ENCODE measurements at places on chromosomes 2 and 18. TPM values are rescaled to one million over a fixed set of nuclear protein-coding genes. Genes with fewer than 3 reads are reported as not detected.

- ATAC-seq: no peak
Measured at GRCh38 chr2:85435220-85435958, 16.9 kb downstream of the SH2D6 start.

DNA sequence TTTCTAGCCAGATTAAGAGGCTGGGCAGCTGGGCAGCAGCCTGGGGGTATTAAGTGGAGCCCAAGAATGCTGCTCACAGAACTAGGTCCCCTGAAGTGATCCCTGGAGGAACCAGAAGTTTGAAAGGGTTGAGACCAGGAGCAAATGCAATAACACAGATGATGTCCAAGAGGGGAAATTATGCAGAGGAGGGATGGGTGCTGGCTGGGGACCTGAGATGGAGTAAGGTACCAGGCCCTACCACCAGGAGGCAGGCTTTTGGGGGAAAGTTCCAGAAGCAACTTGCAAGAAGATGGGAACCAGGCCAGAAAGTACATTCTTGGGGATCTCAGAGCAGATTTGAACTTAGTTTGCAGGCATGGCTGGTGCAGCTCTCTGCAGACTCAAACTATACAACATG is 175.1 kb downstream of the NCK2 start:
- no peak for ATAC-seq

GRCh38 chr2:189937691-189938090 is 124.8 kb downstream of the MSTN start:
- no peak for ATAC-seq

DNA sequence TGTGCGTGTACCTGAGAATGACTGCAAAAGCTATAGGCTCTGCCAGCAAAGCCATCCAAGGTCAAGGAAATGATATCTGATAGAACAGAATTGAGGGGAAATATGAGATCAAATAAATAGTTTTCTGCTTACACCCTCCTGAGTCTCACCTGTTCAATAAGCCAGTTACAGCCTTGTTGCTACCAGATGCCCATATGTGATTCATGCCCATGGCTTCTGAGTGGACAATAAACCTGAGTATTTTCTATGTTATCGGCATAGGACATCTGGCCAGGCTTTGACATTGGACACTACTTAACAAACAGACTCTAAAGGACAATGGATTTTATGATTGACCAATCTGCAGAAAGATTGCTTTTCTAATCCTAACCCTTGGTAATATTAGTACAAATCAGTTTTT is 297.9 kb downstream of the LRATD1 start:
- ATAC-seq: no peak

- ATAC-seq: no peak
Measured at GRCh38 chr2:130302164-130302886, 40.4 kb upstream of the IMP4 start.

DNA sequence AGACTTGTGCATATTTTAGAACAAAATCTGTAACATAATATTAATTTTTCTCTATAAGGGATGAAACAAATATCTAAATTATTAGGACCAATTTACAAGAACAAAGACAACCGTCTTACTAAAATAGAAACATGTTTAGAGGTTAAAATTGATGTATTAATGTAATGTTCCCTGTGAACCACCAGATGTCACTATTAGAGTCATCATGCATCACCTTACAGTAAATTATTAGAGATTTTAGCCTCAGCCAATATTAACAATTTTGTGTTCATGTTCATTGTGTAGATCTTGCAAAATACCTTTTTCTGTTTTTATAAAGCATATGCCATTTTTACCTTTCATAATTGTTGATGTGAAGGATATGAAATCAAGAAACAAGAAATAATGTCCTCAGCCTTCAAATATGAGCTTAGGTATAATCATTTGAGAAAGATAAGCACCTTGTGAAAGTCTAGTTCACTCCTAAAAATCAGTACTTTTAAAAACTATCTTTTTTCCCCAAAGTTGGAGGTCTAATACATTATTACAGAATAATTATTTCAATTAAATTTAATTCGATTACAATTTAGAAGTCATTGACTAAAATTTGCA is 344.3 kb upstream of the KCNH7 start:
- ATAC-seq: no peak

DNA sequence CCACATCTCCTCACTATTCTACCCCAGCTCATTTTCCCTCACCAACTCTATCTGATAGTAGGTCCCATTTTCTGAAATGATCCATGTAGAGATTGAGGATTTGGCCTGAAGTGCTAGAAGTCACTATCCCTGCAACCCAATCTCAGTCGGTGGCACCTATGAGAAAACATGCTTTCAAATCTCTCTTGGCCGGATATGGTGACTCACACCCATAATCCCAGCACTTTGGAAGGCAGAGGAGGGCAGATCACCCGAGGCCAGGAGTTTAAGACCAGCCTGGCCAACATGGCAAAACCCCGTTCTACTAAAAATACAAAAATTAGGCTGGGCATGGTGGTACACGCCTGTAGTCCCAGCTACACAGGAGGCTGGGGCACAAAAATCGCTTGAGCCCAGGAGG is 19.1 kb upstream of the MARCHF4 start:
- no peak for ATAC-seq

- peak; percentile 18 for ATAC-seq
Measured at GRCh38 chr2:218323526-218324472, 31.5 kb upstream of the TMBIM1 start.

DNA sequence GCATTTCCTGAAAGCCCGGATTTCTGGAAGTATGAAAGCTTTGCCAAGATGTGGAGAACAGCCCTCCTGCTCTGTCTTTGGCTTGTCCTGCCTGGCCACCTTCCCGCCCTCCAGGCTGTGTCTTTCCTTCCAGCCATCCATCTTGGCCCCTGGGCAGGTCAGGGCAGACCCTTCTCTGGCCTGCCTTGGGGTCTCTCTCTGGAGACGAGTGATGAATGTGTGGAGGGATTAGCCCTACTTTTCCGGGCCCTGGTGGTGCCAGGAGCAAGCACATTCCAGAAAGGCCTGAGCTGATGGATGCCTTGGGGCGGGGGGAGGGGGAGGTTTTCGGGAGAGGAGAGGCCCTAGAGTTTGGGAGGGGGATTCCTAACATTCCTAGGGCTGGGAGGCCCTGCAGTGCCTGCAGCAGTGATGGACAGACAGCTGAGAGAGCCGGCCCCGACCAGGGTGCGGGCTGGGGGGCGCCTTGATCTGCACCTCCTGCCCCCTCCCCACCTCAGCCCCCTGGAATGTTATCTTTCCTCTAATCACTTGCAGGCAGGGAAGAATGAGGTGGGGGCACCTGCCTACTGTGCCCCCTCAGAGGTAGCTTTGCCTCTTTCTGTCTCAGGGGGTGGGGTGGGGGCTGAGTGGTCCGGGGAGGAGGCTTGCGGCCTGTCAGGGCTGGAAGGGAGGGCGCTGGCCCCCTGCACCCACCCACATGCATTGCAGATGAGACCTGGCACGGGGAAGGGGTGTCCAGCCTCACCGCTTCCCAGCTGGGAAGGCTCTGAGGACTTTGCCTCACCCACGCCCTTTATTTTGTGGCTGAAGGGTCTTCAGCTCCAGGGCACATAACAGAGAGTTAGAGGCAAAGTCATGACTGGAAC is 156.2 kb downstream of the DDX1 start:
- no peak for ATAC-seq

GRCh38 chr2:146258071-146258470 is 1586.8 kb upstream of the ACVR2A start:
- ATAC-seq: no peak

DNA sequence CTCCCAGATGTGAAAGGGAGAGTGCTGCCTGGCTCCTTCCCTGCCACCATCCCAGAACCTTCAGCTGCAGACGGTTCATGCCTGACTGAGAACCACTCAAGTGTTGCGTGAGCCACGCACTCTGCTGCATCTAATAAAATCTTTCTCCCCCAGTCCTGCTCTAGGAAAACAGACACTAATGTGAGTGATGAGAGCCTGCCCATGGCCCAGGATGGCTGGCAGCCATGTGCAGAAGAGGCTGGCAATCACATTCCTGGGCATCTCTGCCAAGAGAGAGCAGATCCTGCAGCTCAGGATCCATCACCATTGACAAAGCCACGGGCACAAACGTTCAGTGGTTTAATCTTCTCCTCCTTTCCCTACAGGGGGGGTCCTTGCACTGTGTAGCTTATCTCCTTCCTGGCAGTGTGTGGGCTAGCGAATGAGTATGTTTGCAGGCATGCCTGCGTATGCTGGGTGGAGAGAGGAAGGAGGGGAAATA is 477.5 kb downstream of the SLC4A3 start:
- no peak for ATAC-seq

- no peak for ATAC-seq
Measured at GRCh38 chr18:61829108-61829507, 63.7 kb downstream of the RNF152 start.

DNA sequence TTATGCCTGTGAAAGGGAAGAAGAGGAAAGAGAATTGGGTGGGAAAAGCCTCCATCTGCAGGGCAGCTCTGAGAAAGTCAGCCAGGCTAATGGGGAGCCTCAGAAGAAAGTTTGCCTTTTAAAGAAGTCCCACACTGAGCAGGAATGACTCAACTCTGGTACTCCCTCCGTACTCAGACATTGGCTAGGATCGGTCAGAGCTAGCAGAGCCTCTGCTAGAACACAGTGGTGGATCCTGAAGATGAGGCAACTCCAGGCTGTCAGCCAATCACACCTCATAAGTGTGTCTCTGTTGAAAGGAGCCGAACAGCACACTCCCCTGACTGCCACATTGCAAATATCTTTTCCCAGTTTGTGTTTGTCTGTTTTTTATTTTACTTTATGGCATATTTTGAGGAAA is 96.9 kb downstream of the HNRNPLL start:
- peak; percentile 94 for ATAC-seq

DNA sequence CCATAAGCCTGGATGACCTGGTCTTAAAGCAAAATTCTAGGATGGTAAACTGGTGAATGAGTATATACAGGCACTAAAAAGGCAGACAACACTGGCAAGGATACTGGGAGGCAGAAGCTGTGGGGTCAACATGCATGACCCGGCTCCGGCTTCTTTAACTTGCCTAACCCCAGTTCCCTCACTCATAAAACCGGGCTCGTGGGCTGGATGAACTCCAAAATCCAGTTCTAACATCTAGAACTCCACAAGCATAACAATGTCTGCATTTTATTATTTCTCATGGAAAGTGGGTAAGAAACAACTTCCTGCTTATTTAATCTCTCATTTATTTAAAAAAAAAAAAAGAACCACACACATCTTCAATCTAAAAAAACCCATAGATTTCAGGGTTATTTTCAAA is 57.3 kb downstream of the FARSB start:
- no peak for ATAC-seq

DNA sequence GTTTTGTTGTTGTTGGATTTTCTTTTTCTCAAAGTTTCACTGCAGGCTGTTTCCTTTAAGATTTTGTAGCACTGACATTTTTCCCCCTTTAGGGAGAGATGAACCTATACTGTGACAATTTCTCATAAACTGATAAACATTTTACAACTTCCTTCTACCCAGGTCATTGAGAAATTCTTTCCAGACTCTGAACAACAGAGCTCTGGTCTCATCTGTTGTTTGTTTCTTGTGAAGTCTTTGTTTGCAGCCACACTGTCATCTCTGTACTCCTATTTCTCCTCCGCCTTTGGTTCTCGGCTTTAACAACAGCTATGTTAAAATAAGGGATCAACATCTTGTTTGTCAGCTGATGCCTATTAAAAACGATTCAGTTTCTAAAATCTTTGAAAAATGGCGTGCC is 167.6 kb downstream of the VWC2L start:
- ATAC-seq: no peak

DNA sequence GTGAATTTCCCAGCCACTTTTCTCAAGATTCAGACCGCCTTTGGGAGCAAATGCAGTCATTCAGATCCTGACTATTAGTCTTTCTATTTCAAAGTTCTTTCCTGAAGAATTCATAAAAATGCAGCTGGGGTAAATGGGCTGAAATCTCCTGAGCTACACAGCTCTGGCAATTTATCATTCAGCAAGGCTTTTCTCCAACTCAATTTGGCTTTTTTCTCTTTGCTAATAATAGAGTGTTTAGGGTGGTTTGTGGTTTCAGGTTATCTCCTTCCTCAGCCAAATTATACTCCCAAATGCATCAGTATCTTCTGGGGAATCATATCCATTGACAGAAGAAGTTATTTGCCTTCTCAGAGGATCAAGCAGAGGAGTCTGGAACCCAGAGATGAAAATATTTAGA is 282.4 kb upstream of the SLC14A2 start:
- ATAC-seq: no peak

DNA sequence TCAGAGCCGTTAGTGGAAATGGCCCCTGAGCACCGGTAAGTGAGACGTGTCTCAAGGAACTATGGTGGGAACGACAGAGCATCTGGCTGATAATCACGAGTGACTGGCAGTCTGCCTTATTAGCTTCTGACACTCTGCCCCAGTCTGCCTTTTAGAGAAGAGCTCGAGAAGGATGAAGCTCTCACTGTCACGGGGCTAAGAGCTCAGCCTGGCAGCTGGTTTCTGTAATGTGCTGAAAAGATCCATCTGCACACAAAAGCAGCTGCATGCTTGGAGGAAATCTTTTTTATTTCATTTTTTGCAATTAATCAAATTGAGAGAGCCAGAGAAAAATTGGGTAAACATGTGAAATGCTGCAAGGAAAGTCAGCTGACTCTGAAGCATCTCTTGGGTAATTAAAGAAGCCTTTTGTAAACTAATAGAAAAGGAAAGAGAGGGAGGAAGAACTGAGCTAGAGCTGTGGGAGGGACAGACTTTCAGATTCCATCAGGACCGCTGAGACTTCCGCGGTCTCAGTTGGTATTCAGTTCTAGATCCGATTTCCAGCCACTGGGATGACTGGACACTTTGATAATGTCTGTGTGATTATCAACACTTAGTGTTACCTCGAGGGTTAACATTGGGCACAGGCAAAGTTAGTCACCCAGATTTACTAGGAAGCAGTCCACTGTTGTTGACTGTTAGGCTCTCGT is 24.4 kb downstream of the MBP start:
- ATAC-seq: peak; percentile 84

DNA sequence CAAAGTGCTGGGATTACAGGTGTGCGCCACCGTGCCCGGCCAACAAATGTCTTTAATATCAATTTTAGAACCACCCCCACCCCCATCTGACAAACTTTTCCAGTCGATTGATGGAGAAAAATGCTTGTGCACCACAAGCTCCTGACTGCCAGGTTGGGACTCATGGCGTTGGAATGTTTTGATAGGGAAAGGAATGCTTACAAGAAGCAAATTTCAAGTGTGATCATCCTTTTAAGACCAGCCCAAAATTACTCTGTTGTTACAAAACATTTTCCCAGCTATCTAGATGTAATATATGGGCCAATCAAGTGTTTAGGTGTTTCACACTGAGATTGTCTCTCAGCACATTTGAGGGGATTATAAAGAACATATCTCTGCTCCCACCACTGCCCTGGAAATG is 45.2 kb downstream of the UBXN4 start:
- no peak for ATAC-seq

Gene SOCS6
- 21.5 TPM for total RNA-seq

Gene SH3RF3
- 10.9 TPM for total RNA-seq

Gene SEMA4F
- total RNA-seq: 11.5 TPM

Gene C2orf78
- total RNA-seq: not detected

Gene TAF4B
- 6.3 TPM for total RNA-seq

Gene MPP4
- 0.35 TPM for total RNA-seq

Gene CACNB4
- 5.4 TPM for total RNA-seq

Gene MGAT5
- 65.9 TPM for total RNA-seq
